ENCODE measurements at places on chromosomes 7 and 10.

DNA sequence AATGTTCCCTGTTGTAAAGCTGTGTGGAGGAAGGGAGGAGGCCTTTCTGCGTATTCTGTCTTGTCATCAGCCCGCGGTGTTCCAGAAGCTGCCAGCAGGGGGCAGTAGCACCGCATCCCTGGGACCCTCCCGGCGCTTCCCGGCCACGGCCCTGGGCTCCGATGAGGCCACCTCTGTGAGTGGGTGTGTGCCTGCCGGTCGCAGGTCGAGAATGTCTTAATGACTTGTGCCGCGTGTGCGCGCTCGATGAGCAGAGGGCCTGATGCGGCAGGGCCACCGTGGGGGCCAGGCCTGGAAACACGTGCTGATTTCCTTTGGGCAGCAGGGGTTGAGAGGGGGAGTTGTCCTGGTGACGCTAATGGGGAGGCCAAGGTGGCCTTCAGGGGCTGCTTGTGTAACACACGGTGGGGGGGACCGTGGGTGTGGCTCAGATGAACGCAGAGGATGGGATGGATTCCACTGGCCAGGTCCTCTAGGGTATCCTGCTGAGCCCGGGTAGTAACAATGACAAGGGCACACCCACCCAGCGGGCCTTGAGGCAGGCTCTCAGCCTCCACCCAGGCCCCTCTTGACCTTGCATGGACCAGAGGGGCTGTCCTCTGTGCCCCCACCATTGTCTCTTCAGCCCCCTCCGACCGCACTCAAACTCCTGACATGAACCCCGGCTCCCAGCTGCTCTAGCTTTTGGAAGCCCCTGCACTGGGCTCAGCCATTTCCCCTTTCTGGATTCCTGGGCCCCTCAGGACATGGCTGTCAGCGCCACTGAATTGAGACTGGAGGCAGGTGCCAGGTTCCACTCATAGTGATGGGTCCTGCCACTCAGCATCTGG is 135.9 kb upstream of the PODXL start:
- no peak for DNase-seq

DNA sequence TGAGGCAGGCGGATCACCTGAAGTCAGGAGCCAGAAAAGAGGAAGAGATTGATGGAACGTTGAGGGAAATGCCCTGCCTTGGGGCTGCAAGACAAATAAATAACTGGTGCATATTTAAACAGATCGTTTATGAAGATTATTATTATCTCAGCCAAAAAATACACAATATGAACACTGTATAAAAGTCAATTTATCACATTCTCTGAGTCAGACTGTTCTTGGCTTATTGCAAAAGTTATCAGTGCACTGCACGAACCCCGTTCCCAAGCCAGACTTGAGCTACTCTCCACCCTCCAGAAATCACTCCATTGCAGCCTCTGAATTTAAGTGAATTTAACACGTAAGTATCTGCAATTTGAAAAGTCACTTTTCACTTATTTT is 1.6 kb downstream of the DNMBP start:
- DNase-seq = no peak

- no peak for DNase-seq
Measured at GRCh38 chr7:85630904-85631600, 444.2 kb upstream of the SEMA3D start.

- DNase-seq = no peak
Measured at GRCh38 chr7:38222481-38223096, 44.5 kb downstream of the STARD3NL start.

DNA sequence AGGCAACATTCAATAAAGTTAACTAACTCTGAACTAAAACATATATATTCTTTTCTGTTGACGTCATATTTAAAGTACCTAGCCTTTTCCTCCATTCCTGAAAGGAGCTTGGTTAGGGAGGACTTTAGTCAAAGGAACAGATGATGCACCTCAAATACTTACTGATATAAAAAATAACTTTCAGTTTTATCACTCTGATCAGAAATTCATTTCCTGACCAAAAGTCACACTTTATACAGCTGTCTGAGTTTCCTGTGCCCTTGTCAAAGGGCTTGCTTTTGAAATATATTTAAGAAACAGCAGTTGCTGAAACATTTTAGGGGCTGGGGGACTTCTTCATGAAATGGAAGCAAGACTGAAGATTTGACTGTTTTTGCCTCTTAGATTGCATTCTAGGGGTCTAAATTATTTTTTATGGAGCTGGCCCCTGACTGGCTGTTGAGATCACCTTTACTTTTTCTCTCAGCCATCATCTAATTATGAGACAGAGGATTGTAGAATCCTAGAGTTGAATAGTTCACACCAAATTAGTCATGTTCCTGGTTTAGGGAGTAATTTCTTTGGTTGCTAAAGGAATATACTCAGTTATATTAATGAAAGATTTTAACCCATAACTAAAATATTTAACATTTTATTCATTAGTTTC is 46.6 kb downstream of the GLCCI1 start:
- DNase-seq = no peak

- DNase-seq = no peak
Measured at GRCh38 chr7:153017223-153017622, 257.7 kb downstream of the ACTR3B start.

- no peak for DNase-seq
Measured at GRCh38 chr10:29948881-29949355, 110.5 kb downstream of the JCAD start.

DNA sequence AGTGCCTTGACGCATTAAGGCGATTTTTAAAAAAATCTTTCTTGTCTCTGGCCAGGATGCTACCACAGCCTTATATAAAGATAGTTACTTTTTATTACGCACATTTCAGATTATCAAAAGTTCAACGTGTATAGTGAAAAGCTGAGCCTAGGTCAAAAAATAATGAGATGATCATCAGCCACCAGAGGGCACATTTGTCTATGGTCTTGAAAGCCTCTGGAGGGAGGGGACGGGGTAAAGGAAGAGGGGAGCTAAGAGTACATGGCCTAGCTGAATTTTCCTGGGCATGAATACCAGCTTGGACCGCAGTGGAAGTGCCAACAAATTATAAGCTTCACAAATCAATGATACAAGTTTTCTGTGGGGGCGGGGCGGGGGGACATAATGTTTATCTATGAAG is 285.9 kb upstream of the SMIM30 start:
- DNase-seq = no peak

GRCh38 chr10:14063531-14064285 is 267.0 kb downstream of the FRMD4A start:
- DNase-seq = no peak

DNA sequence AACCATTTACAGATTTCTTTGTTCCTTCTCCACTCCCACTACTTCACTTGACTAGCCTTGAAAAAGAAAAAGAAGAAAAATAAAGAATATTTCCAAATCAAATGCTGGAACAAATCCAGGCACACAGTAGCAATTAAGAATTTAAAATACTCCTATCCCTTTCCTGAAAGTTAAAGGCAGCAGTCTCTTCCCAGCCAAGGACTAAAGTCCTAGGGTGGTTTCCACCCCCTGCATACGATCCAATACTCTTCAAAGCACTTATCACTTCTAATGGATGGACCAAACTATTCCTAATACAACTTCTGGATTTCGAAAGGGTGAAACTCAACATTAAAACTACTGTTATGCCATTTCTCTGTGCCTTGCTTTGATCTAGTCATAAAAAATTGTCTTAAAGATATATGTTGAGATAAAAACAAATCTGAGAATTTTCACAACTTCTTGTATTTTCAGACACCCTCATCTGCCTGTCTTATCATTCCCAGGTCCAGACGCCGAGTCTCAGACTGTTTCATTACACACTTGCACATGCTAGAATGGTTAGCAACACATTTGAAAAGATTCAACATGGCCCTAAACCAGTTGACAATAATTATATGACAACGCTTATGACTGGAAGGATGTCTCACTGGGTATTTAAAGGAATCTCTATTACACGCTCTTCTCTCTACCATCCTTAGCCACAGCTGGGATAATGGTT is 13.4 kb downstream of the ELMO1 start:
- no peak for DNase-seq

- DNase-seq = no peak
Measured at GRCh38 chr10:48442809-48443177, 136.3 kb downstream of the MAPK8 start.

- no peak for DNase-seq
Measured at GRCh38 chr10:125341611-125342010, 181.2 kb upstream of the CTBP2 start.

GRCh38 chr7:140160308-140160707 is 16.5 kb downstream of the KDM7A start:
- DNase-seq = no peak

GRCh38 chr7:22672846-22673680 is 53.9 kb upstream of the IL6 start:
- no peak for DNase-seq

GRCh38 chr7:117937049-117937752 is 64.0 kb upstream of the CTTNBP2 start:
- DNase-seq = no peak

GRCh38 chr10:127027786-127028185 is 122.6 kb downstream of the DOCK1 start:
- DNase-seq = no peak

DNA sequence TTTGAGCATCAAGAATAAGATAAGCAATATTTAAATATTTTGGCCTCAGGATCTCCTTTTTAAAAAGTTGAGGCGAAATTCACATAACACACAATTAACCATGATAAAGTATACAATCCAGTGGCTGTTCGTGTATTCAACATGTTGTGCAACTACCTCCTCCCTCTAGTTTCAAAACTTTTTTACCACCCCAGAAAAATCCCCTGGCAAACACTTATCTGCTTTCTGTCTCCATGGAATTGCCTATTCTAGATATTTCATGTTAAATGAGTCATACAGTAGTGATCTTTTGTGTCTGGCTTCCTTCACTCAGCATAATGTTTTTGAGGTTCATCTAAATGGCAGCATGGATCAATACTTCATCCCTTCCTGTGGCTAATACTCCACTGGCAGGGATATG is 31.8 kb upstream of the IL15RA start:
- no peak for DNase-seq

GRCh38 chr7:73612598-73613269 is 11.6 kb downstream of the MLXIPL start:
- no peak for DNase-seq

DNA sequence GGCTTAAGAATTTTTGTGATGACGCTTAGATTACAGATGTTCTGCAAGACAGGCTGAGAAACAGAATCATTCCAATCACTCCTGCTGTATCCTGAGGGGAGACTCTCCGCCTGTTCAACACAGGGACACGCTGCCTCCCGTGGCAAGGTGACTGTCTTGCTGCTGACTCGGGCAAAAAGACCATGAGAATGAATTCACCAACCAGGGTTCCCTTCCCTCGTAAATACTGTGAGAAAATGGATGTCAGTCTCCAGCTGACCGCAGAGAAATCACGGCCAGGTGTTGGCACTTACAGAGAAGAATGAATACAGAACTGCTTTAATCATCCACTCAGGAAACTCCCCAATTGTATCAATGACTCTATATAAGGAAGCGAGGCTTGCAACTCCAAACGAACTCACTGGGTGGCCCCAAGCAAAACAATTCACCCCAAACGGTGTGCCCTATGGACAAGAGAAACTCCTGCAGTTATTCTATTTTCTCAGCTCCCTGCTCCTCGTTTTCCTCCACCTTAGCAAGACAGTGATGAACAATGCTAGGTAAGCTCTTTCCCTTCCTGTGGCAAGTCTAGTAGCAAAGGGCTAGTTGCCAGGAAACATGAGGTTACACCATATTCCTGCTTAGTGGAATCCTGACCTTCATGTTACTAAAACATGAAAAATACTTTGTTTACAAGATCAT is 22.8 kb downstream of the GNA12 start:
- no peak for DNase-seq

DNA sequence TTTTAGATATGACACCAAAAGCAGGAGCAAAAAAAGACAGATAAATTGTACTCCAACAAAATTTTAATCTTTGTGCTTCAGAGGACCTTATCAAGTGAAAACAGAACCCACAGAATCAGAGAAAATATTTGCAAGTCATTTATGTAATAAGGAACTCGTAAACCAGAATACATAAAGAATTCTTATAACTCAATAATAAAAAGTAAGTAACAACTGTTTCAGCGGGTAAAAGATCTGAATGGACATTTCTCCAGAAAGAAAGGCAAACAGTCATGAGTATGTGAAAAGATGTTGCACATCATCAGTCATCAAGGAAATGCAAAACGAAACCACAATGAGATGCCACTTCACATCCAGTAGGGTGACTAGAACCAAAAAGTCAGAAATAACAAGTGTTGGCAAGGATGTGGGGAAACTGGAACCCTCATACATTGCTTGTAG is 167.7 kb upstream of the KCTD7 start:
- DNase-seq = no peak

GRCh38 chr7:4282434-4283223 is 399.5 kb upstream of the FOXK1 start:
- DNase-seq = no peak

DNA sequence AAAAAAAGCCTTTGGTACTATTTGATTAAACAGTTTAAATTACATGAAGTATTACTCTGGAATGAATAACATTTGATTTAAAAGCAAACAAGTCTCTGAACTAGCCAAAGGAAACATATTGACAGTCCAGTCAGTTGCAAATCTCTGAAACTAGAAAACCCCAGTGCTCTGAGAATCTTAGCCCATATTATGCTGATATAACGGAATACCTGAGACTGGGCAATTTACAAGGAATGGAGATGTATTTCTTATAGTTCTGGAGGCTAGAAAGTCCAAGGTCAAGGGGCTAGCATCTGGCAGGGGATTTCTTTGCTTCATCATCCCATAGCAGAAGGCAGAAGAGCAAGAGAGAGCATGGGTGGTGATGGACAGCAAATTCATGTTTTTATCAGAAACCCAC is 21.7 kb upstream of the FKBP9 start:
- no peak for DNase-seq

GRCh38 chr10:2488446-2489005 is 578.8 kb upstream of the PFKP start:
- no peak for DNase-seq

DNA sequence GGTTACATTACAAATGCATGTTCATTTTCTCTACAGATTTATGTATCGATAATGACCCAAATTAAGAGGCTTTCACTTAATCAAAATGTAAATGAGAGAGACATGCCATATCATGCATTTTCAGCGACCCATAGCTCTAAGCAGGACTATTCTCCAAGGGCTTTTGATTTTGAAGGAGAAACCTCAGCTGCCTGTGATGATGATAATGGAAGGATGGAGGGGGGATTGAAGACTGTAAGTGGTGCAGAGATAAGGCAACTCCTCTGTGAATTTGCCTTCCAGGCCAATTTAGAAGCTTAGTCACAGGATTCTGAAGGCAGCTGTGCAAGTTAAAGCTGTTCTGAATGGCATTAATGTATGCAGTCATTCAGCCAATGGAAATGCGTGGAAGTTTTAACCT is 8.3 kb downstream of the VSTM2A start:
- DNase-seq = no peak
